ENCODE measurements at places on chromosomes 6 and 20.

DNA sequence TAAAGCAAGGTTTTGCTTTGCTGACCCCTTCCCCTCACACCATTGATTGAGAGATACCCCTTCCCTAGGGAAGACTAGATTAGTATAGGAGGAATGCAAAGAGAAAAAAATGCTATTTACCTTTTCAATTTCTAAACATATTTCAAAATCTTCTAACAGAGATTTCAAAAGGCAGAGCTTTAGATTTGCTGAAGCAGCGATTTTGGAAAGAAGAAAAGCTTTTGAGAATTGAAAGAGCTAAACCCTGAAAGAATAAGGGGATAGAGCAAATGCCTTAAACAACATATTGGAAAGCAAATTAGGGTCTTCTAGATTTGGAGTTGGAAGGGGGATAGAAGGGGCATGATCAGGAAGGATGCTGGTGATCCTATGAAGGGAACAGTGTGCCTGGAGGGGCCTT is 46.5 kb upstream of the KLHL31 start:
- no peak for DNase-seq

DNA sequence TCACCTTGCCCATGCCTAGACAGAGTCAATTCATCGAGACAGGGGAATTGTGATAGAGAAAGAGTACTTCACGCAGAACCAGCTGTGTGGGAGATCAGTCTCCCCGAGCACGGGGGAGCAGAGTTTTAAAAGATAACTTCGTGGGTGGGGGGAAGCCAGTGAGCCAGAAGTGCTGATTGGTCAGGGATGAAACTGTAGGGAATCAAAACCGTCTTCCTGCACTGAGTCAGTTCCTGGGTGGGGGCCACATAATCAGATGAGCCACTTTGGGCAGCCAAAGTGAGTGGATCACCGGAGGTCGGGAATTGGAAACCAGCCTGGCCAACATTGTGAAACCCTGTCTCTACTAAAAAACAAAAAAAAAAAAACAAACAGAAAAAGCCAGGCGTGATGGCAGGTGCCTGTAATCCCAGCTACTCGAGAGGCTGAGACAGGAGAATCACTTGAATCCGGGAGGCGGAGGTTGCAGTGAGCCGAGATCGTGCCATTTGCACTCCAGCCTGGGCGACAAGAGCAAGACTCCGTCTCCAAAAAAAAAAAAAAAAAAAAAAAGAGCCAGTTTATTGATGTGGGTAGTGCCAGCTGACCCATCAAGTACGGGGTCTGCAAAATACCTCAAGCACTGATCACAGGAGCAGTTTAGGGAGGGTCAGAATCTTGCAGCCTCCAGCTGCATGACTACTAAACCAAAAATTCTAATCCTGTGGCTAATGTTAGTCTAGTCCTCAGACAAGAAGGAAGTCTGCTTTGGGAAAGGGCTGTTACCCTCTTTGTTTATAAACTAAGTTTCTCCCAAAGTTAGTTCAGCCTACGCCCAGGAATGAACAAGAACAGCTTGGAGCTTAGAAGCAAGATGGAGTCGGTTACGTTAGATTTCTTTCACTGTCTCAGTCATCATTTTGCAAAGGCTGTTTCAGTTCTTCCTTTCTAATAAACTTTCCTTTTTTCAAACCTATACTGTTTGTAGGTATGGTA is 3.9 kb upstream of the TRIM39 start:
- DNase-seq, result no peak

- no peak for DNase-seq
Observed at GRCh38 chr6:96223695-96224094, 207.9 kb downstream of the FUT9 start.

DNA sequence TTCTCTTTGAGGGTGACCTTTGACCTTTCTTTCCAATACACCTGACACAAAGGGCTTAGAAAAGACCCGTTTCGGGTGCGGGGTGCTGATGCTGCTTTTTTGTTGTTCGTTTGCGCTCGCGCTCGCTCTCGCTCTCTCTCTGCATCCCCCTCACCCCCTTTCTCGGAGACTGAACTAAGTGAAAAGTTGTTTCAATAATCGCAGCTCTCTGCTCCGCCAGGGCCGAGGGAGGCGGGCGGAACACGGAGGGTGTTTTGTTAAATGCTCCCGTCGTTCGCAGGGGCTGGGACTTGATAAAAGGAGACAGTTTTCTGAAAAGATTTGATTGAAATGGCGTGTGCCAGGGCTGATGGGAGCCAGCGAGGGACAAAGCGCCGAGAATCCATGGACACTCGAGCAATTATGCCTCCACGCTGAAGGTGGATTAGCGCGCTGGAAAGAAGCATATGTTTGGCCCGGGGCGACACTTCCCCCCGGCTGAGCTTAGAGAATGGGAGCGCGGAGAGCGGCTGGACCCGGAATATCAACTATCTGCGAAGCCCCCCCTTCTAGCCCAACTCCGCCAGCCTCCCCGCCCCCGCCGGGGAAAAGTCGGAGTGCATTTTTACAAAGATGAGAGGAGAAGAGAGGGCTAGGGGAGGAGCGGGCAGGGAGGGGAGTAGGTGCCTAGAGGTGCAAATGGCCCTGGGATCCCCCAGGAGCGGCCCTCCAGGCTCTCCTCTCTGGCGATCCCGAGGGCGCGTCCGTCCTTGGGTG is 25.0 kb downstream of the TFAP2A start:
- no peak for DNase-seq

- peak; percentile 88 for DNase-seq
Observed at GRCh38 chr20:58891086-58891717, 38.7 kb downstream of the GNAS start.

DNA sequence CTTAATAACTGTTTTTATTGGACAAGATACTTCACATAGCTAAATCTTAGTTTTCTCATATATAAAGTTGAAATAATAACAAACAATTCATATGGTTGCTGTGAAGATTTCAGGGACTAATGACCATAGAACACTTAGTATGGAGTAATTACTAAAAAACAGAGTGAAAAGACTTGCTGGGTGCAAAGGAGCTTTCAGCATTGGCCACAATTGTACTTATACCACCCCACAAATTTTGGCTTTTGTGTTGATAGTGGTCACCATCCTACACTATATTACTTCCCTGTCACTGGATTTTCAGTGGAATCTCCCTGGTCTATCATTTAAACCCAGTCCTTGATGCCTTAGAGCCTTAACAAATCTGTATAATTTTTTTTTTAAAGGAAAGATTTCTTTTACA is 398.6 kb upstream of the EPHA7 start:
- DNase-seq, result no peak
